Stimulated activated CD4-positive, alpha-beta T cell treated with anti-CD3 and anti-CD28 coated beads, Interleukin-15, amount 100 ng/mL, for 1 hour (primary cell): ENCODE measurements at places on chromosomes 12 and 14.

DNA sequence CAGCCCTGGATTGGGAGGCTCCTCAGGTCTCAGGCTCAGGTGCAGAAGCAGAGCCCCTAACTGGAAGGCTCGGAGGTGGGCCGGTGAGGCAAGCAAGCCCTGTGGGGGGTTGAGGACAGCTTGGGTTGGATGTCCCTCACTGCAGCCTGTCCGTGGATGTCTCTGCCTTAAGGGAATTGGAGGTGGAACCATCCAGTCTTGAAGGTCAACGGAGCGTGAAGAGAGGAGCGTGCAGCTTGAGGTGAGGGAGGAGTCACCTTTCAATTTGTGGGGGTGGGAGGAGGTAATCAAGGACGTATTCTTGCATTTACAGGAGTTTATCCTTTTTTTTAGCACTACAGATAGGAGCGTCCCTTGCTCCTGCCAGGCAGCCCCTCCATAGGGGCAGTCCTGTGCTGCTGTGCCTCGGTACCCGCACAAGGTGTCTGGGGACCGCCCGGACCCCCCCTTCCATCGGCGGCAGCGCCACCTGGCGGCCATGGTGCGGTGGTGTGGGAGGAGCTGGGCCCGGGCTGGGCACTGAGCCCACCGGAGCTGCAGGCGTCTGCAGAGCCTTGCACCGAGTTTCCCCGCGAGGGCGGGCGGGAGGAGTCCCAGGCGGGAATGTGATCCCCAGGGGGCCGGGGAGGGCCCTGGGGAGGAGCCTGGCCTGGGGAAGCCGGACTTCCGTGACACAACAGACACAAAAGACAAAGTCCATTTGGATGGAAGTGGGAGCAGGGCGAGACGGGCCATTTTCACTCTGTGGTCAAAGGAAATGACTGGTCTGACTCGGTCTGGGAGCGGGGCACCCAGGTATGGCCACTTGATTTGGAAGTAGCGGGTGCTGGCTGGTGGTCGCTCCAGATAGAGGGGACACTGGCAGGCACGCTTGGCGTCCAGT lies 864 bp downstream of the DNAJC22 start:
- DNase-seq, result peak; percentile 63

DNA sequence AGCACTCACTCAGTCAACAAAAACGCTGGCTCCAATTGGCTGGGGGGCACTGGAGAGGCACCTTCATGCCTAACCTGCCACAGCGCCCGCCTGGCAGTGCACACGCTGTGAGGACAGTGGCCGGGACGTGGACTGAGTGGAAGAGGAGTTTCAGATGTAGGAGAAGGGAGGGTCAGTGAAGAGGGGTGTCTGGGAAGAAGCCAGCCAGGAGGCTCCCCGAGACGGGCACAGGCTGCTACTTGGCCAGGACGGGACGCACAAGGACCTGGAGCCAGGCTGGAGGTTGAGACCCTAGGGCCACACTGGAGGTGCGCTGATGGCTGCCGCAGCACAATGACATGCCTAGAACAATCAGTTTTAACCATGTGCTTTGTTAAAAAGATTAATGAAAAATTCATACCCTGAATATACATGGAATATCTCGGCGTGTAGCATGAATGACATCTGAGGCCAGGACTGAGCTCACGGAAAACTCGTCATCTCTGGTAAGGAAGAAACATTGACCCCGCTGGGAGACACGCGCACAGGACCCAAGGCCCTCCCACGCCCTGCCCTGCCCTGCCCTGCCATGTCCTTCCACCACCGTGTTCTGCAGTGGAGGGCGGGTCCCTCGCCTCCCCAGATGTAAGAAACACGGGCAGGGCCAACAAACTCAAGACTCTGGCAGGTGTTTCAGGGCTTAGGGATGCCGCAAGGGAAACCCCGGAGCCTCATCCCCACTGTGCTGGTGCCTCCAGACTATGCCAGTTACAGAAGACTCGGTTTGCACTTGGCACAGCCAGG lies 25.0 kb downstream of the AMN start:
- DNase-seq, result no peak

DNA sequence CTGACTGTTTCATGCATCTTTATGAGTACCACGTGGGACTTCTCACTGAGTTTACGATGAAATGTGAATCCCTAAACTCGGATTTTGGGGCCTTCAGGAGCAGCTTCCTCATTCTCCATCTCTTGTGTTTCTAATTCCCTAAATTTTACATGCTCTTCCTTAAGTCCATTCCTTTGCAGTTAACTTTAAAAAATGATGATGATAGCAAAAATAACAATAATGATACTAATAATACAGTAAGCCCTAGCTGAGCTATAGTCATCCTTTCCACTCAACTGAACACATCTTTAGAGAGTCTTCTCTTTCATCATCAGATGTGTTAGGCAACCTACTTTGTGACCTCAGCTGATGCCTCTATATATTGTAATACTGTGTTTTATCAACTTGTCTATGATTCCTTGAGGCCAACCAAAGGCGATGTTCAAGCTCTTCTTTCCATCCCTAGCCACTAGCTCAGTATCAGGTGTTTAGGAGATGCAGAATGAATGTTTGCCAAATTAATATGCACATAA lies 1196.4 kb downstream of the VRK1 start:
- DNase-seq, result no peak

GRCh38 chr14:28596391-28596790 lies 170.2 kb upstream of the FOXG1 start:
- no peak for DNase-seq
